Vagina (tissue), 2 donors: ENCODE measurements at places on chromosomes 12 and 14. TPM values are rescaled to one million over a fixed set of nuclear protein-coding genes. Genes with fewer than 3 reads are reported as not detected.

Gene CCDC88C
- total RNA-seq: 42.2 TPM

Gene FRS2
- 44.0 TPM for total RNA-seq

Gene HIF1A
- 140 TPM for total RNA-seq

Gene RAD51AP1
- total RNA-seq: 4.2 TPM

Gene SRRM4
- under 0.01 TPM for total RNA-seq

GRCh38 chr12:57515934-57516541 lies 4.3 kb downstream of the DDIT3 start:
- DNase-seq: no peak

- DNase-seq: no peak
Observed at GRCh38 chr12:47799357-47799955, 20.2 kb downstream of the HDAC7 start.

DNA sequence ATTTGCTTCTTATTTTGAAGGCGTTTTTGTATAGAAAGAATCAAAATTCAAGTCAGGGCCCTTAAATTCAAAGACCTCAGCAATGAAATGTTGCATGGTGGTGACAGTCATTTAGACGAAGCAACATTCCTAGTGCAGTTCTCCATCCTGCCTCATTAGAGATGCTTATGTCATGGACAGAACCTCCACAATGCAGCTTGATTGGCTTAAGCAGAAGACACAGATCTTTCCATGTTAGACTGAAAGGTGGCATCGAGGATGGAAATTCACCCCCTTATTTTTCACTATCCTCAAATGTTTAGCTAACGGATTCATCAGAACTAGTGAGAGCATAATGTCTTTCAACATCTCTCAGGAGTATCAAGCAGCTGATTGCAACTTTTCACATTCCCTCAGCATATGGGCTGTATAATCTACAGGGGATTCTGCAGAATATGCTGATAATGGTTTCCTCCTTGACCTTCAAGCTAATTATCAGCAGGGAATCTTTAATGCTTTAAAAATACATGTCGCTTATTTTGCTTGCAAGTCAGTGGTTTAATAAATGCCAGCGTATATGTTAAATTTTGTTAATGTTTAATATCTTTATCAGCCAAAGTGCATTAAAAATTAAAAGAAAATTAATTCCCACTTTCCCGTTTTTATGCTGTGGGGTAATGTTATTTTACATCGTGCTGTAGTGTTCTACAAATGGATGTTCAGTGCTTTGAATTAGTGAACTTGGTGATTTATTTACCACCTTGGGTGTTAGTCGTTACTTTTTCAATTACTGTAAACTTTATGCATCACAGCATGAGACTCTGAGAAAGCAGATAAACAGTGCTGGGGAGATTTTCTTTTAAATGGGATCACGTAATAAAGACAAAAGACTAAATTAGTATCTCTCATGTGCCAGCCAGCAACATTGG lies 12.8 kb upstream of the NRDE2 start:
- DNase-seq: no peak

GRCh38 chr14:94295360-94296180 lies 2.5 kb upstream of the SERPINA10 start:
- DNase-seq: peak; percentile 22

DNA sequence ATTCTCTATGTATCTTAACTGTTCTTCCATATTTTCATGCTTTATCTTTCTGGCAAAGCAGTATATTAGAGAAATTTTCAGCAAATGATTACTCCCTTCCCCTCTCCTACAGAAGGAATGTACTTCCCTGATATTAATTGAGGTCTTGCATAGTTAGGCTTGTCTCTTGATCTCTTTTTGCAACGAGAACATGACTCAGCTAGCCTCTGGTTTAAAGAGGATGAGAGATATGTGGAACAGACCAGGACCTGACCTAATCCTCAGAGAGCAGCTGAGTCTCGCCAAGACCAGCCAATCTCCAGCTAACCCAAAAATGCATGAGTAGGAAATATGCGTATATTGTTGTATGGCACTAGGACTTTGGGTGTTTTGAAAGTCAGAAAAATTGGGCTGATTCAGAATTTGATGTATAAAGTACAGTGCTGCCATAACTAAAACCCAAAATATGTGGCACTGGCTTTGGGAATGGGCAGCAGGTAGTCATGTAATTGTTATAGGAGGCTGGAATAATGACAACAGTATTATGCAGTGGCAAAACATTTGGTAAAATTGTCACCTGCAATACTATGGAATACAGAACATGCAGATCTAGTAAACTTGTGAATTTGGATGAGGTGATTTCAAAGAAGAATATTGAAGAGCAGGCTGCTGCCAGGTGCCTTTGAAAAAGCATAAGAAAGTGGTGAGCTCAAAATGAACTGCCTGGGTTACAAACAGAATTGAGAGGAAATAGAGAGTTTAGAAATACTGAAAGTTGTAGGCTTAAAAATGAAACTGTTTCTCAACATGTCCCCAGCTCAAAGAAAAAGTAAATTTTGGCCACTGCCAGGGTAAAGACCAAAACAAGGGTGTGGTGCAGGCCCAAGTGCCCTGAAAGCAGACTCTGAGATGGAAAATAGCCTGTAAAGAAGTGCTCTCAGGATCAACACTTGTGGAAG lies 9.3 kb upstream of the USP15 start:
- no peak for DNase-seq

GRCh38 chr14:92800525-92800924 lies 6.4 kb downstream of the GOLGA5 start:
- DNase-seq: no peak

GRCh38 chr14:54299410-54300363 lies 97.1 kb upstream of the CDKN3 start:
- DNase-seq: no peak

DNA sequence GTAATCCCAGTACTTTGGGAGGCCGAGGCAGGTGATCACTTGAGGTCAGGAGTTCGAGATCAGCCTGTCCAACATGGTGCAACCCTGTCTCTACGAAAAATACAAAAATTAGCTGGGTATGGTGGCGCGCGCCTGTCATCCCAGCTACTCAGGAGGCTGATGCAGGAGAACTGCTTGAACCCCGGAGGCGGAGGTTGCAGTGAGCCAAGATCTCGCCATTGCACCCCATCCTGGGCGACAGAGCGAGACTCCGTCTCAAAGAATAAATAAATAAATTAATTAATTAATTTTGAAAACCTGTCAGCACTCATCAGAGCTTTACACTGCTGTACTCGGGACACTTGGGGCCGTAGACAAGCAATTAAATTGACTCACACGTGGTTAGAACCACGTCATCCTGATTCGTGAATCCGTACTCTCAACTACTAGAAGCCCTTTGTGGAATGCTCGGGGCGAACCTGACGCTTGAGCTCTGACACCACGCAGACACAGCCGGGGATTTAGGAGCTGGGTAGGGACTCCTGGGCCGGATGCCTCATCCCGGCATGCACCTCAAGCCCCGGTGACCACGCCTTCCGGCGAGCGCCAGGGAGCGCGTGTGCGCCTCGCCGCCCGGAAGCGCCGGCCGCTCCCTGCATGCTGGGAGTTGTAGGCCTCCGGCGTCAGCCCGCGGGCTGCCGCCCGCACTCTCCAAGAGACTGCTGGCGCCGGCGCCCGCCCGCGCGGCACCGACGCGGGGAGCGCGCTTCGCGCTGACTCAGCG lies at the start of gene XPOT:
XPOT (plus strand) TSS at position 686 of the 763 bp plus-strand sequence. CDS start 5,644 bp downstream, outside the sequence.
- no peak for DNase-seq
